OCI-LY7 (cell line): ENCODE measurements at places on chromosomes 7 and 10.
A peak's percentile ranks its signal among the peaks of the same experiment; 100 is the strongest.

- no peak for DNase-seq
These were observed 406 bp downstream of the SYNPO2L start for GRCh38 chr10:73655257-73655989.

GRCh38 chr7:25851332-25852210 lies 300.4 kb upstream of the NFE2L3 start:
- DNase-seq, result peak; percentile 81

DNA sequence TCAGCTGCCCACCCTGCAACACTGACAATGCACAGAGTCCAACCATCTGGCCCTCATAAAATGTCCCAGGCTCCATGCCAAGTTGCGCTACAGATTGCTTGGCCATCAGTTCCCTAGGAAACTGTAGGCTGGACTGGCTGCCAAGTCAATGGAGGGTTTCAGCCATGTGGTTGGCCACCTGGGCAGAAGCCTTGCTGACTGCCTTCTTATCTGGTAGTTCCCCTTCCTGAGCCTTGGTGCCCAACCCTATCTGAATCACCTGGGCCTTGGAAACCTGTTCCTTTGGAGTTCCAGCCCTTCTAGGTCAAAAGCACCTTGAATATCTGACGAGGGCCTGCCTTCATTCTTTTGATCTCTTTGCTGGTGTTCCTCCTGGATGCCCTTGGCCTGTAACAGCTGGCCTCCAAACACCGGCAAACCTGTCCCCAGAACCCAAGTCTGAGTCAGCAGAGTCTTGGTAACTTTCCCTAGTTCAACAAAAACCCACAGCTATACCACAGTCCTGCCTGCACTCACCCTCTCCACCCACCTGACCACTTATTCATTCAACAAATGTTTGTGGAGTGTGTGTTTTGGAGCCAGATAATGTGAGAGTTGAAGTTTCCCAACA lies 37.4 kb upstream of the KDM7A start:
- no peak for DNase-seq

DNA sequence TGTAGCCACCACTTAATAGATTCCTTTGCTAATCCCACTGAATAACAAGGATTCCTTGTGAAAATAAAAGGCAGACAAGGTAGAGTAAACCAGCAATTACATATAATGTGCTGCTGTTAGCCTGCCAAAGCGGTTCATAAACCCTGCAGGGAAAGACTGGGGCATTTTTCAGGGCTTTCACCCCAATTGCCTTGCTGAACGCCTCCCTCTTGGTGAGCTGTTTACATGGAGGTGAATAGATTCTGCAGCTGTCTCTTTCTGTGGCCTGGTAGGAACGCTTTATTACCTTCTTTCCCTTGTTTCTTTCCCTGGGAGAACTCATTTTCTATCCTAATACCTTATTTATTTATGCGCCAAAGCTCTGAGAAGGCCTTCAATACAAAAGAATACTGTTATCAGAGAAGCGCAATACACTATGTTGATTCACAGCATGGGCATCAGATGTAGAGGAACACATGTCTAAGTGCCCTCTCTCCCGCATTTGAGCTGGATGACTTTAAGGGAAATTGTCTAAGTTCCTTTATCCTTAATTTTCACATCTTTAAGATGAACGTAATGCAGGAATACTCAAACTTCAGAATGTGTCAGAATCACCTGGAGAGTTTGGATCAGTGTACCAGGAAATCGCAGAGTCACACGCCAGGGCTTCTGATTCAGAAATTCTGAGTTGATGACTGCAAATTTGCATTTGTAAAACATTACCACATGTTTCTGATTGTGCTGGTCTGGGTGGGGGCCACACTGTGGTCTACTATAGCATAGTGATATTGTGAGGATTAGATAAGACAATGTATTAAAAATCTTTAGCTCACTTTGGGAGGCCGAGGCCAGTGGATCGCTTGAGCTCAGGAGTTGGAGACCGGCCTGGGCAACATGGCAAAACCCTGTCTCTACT lies 1203.8 kb downstream of the SORCS3 start:
- no peak for DNase-seq

DNA sequence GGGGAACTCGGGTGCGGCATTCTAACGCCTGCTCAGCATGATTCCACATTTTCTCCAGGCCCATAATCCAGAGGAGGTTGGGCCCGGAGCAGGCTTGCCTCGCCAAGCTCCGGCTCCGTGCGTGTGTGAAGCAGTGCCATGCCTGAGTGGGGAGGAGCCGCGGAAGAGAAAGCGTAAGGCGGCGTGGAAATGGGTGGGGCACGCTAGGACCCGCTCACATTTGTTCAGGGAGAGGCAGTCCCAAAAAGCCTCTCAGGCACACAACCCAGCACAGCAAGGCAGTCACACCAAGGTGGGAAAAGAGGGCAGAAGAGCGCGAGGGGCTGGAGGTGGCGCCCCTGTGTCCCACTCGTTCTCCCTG lies 695 bp upstream of the VDAC2 start:
- peak; percentile 73 for DNase-seq

DNA sequence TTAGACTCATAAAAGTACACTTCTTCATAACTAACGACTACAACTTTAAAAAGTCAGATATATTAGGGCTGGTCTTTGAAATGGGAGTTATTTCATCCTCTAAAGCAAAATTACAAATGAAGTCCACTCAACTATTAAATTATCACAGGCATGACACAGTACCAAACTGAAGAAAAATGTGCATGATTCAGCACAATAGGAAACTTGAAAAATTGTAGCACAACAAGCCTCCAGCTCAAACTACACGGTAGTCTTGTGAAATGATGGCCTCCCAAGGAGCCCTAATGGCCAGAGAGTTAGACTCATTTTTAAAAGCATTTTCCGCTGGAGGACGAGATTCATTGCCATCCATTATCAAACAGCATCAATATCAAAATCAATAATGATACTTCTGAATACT lies 76.4 kb downstream of the MAGI2 start:
- no peak for DNase-seq

- no peak for DNase-seq
These were observed 22.1 kb upstream of the HERPUD2 start for GRCh38 chr7:35717013-35717412.

DNA sequence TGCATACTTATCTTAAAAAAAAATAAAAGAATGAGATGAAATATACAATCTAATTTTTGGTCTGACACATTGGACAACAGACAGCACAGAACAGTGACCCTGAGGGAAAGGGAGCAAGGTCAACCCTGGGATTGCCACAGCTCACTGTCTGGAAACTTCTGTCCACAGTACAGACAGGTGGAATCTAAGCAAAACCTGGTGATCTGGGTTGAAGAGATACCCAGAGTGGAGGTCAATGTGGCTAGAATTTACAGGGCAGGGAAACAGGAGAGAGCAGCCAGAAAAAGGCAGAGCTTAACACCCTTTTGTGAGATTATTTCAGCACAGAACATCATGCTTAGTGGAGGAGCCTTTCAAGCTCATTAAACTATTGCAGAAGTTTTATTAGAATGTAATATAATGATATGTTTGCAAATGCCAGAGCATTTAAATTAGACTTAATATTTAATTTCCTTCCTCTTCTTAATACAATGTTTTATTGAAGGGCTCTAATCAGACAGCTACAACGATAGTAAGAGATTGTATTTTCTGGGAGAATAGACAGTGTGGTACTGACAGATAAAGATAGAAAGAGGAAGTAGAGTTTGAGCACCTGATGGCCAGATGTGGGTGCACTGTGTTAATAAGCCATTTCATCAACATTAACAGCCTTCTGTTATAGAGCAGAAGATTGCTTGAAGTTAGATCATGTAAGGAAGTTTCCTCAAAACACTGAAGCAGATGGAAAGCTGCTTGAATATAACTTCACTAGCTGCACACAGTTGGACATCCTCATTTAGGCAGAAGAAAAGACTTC lies 309.4 kb downstream of the HGF start:
- DNase-seq, result peak; percentile 21
